Thoracic aorta (tissue), 2 donors: ENCODE measurements at places on chromosomes 1 and 21. TPM values are rescaled to one million over a fixed set of nuclear protein-coding genes. Genes with fewer than 3 reads are reported as not detected.

The ANGPTL3 gene
- not detected for total RNA-seq

The SPRR2B gene
- total RNA-seq, result not detected

The C1orf115 gene
- total RNA-seq, result 9.7 TPM

The CLDN17 gene
- not detected for total RNA-seq

DNA sequence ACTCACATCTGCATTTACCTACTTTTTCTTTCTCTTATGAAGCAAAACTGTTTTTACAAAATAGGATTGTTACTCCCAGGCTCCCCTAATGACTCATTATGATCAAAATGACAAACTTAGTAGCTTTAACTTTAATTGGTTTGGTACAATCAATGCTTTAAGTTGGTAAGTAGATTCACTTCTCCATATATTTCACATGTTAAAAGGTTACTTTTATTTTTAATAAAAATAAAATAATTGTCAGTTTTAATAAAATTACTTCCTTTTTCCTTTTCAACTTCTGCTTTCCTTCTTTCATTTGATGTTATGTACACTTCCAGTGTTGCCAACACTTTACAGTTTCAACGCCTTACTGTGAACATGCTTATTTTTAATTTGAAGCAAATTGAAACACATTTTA, 477.6 kb downstream of the SETD4 start:
- DNase-seq, result no peak

DNA sequence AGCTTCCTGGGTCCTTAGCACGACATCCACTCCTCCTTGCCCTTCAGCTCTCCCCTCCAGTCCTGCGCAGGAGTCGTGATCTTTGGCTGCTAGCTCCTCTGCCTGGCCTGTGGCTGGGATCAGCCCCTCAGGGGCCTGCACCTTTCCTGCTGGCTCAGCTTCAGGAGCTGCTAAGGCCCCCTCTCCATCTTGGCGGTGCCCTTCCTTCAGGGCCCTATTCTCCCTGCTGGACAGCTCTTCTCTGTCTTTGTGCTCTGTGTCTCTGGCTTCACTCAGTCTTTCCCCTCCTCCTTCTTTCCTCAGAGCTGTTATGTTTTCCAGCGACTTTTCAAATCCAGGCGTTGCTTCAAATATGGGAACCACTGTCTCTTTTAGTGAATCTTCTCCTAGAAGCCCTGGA, 59.5 kb upstream of the LRRC53 start:
- no peak for DNase-seq

GRCh38 chr1:19613171-19613703, 30.9 kb upstream of the NBL1 start:
- DNase-seq, result no peak
